Frontal cortex (tissue), 4 donors: ENCODE measurements at places on chromosomes 5 and 9. TPM values are rescaled to one million over a fixed set of nuclear protein-coding genes. Genes with fewer than 3 reads are reported as not detected.

The CAMK4 gene
- total RNA-seq: 67.3 TPM

The PTGS1 gene
- total RNA-seq: 0.41 TPM

The KLHL9 gene
- 71.7 TPM for total RNA-seq

The CDK9 gene
- total RNA-seq: 40.4 TPM

GRCh38 chr9:128098297-128099230 is 29.0 kb downstream of the PTGES2 start:
- no peak for DNase-seq

GRCh38 chr9:136285501-136286358 is 18.2 kb downstream of the CCDC187 start:
- DNase-seq: no peak

The IL9 gene
- total RNA-seq: not detected
